ENCODE measurements at places on chromosomes 16 and 17.
A peak's percentile ranks its signal among the peaks of the same experiment; 100 is the strongest.

- DNase-seq = no peak
These were observed 144.1 kb downstream of the PITPNC1 start for GRCh38 chr17:67520916-67521774.

- DNase-seq = no peak
These were observed 24.8 kb upstream of the MAP3K14 start for GRCh38 chr17:45341533-45342158.

- no peak for DNase-seq
These were observed 22.8 kb downstream of the TEX2 start for GRCh38 chr17:64240261-64240740.

DNA sequence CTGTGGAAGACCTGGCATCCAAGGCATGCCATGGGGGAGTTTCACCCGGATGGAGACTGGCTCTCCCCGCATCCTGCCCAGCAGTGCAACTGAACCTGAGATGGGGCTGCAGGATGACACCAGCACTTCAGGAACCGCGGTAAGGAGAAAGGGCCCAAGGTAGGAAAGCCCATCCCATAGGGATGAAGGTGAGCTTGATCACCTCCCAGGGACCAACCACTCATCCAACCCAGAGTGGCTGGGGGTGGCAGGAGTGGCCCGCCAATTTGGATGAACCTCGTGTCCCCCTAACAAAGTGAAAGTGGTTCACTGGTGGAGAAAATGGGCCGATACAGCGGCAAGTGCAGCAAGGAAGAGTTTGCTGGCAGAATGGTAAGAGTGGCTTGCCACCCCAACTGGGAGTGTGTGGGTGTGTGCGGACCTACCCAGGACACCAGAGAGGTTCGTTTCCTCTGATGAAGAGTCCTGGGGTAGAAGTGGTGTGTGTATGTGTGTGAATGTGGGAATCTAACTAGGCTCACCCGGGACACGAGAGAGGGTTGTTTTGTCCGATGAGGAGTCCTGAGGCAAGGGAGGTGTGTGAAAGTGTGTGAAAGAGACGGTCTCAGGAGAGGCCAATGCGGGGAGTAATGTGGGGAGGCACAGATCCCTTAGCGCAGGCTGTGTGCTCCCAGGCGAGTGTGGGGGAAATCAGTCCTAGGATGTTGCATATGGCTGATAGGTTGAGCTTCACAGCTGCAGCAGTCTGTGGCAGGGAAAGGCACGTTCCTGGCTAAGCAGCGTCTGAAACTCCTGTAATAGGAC, 22.6 kb downstream of the ACSM1 start:
- DNase-seq = no peak

DNA sequence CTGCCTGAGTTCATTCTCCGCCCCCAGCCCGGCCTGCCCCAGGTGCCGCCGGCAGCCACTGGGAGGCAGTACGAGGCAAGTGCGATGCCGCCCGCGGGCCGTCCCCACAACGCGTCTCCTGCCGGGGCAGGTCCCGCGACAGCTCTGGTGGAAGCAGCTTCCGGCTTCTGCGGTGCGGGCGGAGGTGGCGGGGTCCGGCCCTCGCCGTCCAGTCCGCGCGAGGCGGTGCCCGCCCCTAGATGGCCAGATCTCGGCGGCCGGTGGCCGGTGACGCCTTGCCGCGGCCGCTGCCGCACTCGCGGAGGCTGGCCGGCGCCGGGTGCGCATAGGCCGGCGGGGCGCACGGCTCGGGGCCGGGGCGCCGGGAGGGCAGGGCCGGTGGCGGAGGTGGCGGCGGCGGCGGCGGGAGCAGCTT, 1.8 kb downstream of the GJD3 start:
- peak; percentile 82 for DNase-seq

DNA sequence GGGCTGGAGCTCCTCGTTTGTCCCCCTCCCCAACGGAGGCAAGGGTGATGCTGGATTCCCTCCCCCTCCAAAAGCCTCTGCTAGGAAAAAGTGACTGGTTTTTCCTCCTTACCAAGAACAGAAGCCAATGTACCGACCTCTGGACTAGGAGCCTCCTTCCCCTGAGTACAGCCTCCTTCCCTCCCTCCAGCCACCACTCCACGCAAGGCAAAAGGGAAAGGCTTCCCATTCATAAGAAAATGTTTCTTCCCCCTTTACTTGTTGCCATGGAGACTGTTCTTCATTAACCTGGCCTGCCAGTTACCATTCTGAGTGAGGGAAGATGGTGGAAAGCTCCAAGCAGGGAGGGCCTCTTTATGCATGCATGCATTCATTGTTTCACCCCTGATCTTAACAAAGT, 4.3 kb upstream of the PIMREG start:
- DNase-seq = no peak

GRCh38 chr17:42917236-42917603, 16.6 kb downstream of the G6PC1 start:
- no peak for DNase-seq

GRCh38 chr17:46889519-46889918, 33.4 kb upstream of the GOSR2 start:
- DNase-seq = no peak

GRCh38 chr16:30609002-30609925, 925 bp downstream of the ZNF689 start:
- peak; percentile 46 for DNase-seq

DNA sequence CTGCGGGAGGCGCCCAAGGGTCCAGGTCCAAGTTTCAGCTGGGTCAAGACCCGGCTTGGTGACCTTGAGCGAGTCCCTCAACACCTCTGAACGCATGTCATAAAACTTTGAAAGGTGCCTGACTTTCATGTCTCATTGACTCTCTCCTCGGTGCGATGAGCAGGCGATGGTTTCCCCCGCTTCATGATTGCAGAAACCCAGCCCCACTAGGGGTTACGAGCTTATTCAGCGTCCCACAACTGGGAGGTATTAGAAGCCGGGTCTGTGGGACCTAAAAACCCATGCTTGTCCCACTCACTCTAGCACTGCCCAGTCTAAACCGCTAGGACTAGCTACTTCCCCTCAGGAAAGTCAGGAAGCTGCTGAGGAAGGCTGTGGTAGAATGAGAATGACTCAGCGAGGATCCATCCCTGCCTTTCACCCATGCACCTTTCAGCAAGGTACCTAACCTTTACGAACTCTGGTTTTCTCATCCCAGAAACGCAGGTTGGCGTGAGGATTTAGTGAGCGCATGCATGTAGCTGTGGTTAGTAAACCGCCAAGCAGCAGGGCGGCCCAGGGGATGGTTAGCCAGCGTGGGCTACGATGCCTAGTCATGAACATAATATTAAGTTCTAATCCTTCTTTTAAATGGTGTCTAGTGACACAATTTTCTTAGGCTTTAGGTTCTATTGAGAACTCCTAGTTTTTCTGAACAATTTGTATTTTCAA, 26.2 kb upstream of the RFFL start:
- DNase-seq = peak; percentile 28

GRCh38 chr16:81216706-81217105, 21.8 kb upstream of the BCO1 start:
- no peak for DNase-seq

DNA sequence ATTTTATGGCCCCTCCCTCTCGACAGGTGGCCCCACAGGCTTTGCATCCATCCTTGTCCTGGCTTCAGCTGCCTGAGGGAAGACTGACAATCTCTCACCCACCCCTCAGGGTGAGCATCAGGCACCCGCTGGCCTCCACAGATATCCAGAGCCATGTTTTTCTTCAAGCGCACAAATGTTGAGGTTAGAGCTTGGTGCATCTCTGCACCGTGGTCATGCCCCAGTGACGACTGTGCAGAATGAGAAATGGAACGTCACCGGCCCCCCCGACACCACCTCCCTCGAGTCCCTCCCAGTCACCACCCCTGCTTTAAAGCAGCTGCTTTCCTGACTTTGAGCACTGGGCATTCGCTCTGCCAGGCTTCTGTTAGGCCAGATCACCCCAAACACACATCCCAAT, 19.8 kb upstream of the TIMP2 start:
- no peak for DNase-seq

- DNase-seq = no peak
These were observed 55.9 kb upstream of the SLC5A11 start for GRCh38 chr16:24789881-24790280.

DNA sequence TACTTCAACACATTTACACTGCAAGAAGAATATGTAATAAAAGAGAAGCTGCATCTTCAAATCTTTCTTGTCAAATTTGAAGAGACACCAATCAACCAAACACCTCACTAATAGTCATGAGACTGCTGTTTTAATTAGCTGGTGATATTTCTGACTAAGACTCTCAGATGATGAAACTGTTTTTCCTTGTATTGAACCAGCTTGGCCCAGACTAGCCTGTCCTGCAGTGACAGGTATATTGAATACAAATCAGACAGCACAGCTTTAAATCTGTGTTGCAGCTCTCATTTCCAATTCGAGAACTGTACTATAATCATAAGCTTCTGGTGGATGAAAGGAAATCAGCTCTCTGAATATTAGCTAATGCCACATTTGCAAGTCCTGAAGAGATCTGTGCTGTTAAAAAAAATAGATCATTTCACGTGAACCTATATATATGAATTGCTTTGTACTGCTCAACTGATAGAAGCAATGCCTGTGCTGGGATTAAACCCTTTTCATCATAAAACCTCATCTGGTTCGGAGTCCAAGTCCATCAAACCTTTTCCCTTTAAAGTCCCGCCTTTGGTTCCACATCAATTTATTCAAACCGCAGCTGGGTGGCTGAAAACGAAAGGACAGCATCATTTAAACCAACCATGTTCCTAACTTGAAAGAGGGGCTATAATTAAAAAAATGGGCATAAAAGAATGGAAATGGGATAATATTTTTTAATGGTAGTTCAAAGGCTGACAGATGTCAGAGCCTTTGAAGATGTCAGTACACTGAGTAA, 306.2 kb downstream of the CEP112 start:
- no peak for DNase-seq

GRCh38 chr16:7382521-7382920, 49.9 kb downstream of the RBFOX1 start:
- no peak for DNase-seq

- DNase-seq = no peak
These were observed 153.4 kb downstream of the TMEM114 start for GRCh38 chr16:8436931-8437330.

- DNase-seq = no peak
These were observed 898.2 kb upstream of the GOT2 start for GRCh38 chr16:59632276-59632855.

GRCh38 chr16:53018834-53019416, 33.8 kb downstream of the CHD9NB start:
- DNase-seq = no peak

- DNase-seq = no peak
These were observed 66.9 kb downstream of the ABR start for GRCh38 chr17:1112875-1113274.

DNA sequence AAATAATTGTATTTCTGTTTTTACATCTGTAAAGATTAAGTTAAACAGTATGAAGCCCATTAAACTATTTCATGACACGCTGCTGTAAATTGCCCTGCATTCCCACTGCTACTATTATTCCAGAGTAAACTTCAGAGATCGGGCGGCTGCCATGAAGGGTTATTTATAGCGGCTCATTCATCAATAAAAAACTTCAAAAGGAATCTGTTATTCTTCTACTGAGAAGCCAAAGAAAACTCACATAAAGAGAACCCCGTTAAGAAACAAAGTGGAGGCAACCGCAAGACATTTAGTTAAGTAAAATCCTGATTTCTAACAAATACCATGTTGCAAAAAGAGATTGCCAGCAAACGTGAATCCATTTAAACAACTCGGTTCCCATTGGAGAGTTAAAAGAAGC, 16.4 kb downstream of the FOXL1 start:
- DNase-seq = no peak

DNA sequence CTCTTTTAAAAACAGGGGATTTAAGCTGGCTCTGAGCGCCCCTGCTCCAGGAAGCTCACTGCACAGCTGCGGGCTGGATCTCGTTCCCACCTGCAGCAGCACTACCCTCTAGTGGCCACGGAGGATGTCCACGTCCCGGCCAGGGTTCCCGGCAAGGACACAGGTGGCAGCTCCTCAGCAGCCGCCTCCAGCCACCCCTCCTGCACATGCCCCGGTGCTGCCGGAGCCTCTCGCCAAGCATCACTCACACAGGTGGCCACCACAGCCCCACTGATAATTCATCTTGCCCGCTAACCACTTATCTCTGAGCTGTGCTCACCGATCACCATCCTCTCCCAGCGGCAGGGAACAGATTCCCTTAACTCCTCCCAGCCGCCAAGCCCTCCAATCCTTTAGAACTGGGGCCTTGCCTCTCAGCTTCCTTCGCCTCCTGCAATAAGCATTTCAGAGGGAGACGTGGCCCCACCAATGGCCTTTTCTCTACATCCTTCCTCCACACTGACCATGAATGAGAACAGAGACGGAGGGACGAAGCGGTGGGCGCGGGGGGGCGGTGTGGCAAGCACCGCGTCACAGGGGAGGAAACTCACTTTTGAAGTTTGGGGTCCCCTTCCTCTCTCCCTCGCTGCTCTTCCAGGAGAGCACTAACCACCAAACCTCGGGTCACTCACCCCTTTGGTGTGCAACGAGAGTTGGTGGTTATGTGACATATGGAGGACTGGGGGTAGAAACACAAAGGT, 222.1 kb downstream of the RBFOX3 start:
- DNase-seq = no peak

GRCh38 chr17:15220785-15221184, 44.3 kb downstream of the PMP22 start:
- no peak for DNase-seq

DNA sequence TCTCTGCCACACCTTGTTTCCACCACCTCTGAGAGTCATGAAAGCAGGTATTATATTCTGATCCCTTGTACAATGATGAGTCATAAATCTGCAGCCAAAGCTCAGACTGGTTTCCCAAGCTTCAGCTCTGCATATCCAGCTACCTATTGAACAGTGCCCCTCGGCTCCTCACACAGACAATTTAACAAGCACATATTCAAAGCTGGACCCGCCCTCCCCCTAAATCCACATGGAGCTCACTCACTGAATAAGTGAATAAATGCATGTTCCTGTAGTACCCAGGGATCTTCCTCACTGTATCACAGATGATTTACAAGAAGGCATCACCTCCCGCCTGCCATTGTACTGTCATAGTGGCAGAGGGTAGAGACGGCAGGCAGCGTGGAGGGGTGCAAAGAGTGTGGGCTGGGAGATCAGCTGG, 516.4 kb downstream of the GRIN2A start:
- DNase-seq = no peak

DNA sequence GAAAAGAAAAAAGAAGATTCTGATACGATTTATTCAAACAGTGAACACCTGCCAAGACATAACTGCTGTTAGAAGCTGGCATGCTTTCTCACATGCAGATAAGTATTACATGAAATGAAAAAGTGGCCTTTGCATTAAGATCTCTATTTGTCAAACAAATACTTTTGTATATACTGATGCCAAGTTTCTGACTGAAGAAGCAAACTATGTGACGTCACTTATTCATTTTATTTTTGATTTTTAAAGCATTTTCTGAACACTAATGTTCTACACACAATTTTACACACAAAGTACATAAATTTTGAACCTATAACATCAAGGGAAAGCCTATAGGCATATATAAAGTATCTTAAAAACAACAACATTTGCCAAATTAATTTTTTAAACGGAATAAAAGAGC, 153.8 kb downstream of the CEP112 start:
- DNase-seq = no peak
